ENCODE measurements at places on chromosomes 5 and 9. TPM values are rescaled to one million over a fixed set of nuclear protein-coding genes. Genes with fewer than 3 reads are reported as not detected.

FOXD4L6 gene
- not detected for polyA plus RNA-seq

IGFBPL1 gene
- polyA plus RNA-seq = not detected

LCN10 gene
- 3.0 TPM for polyA plus RNA-seq

FOXI1 gene
- not detected for polyA plus RNA-seq

ACSL6 gene
- polyA plus RNA-seq = 0.12 TPM

KDM3B gene
- polyA plus RNA-seq = 28.9 TPM

GPR107 gene
- polyA plus RNA-seq = 14.9 TPM

IFNA13 gene
- not detected for polyA plus RNA-seq

ZFP2 gene
- 1.5 TPM for polyA plus RNA-seq

TUT7 gene
- polyA plus RNA-seq = 12.7 TPM

FBN2 gene
- 0.03 TPM for polyA plus RNA-seq

SPINK4 gene
- 0.34 TPM for polyA plus RNA-seq

TPM2 gene
- 16,334 TPM for polyA plus RNA-seq

PLPPR1 gene
- not detected for polyA plus RNA-seq

HTR4 gene
- polyA plus RNA-seq = not detected

CDH12 gene
- polyA plus RNA-seq = not detected

SAXO1 gene
- not detected for polyA plus RNA-seq

SLC4A9 gene
- 0.09 TPM for polyA plus RNA-seq

PCDHGB5 gene
- 0.61 TPM for polyA plus RNA-seq

PCAT7 gene
- 0.44 TPM for polyA plus RNA-seq

DYNC2I2 gene
- 19.0 TPM for polyA plus RNA-seq

CCDC152 gene
- 0.30 TPM for polyA plus RNA-seq

FOXD4L3 gene
- not detected for polyA plus RNA-seq

SV2C gene
- under 0.01 TPM for polyA plus RNA-seq

NR3C1 gene
- 16.5 TPM for polyA plus RNA-seq

RHOBTB3 gene
- polyA plus RNA-seq = 53.2 TPM

UAP1L1 gene
- 2.4 TPM for polyA plus RNA-seq

CCDC171 gene
- polyA plus RNA-seq = 0.35 TPM

SLC46A2 gene
- not detected for polyA plus RNA-seq

CDKN2A gene
- polyA plus RNA-seq = 0.04 TPM

FRMPD1 gene
- polyA plus RNA-seq = 0.84 TPM

CARTPT gene
- not detected for polyA plus RNA-seq

HBEGF gene
- polyA plus RNA-seq = 27.6 TPM

CDKN2B-AS1 gene
- not detected for polyA plus RNA-seq

ZDHHC12 gene
- 12.4 TPM for polyA plus RNA-seq

TBC1D9B gene
- polyA plus RNA-seq = 47.7 TPM

PCDHB15 gene
- polyA plus RNA-seq = 0.44 TPM
